ENCODE measurements at places on chromosomes 6 and 20.

GRCh38 chr6:164108092-164108491 is 693.6 kb downstream of the QKI start:
- DNase-seq = no peak

- DNase-seq = no peak
Observed at GRCh38 chr6:2426561-2427340, 181.3 kb upstream of the GMDS start.

GRCh38 chr20:34543463-34544056 is 15.0 kb upstream of the MAP1LC3A start:
- DNase-seq = no peak

DNA sequence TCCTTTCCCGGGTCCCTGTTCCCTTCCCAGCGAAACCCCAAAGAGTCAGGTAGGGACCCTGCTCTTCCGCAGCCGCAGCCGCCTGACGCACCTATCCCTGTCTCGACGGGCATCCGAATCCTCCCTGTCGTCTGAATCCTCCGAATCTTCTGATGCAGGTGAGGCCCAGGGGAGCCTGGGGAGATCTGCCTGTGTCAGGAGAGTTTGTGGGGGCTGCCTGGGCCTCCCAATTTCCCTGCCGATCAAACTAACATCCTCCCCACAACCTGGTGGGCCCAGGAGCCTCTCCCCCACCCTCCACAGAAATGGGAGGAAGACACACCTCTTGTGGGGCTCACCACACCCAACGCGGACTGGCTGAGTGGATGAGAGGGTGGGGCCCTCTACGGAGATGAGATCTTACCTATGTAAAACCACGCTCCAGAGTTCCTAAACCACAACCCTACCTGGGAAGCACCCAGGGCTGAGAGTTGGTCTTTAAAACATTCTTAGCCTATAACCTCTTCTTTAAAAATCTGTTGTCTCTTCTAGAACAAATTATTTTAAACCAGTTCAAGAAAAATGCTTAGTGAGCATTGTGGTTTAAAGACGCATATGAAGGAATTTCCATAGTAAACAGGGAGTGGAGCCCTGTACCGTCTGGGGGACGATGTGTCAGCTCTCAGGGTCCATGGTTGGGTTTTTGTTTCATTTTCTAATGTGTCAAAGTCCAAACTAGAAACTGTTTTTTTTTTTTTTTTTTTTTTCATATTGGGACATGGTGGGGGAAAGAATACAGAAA is 1.7 kb downstream of the CDC25B start:
- DNase-seq = peak; percentile 42

DNA sequence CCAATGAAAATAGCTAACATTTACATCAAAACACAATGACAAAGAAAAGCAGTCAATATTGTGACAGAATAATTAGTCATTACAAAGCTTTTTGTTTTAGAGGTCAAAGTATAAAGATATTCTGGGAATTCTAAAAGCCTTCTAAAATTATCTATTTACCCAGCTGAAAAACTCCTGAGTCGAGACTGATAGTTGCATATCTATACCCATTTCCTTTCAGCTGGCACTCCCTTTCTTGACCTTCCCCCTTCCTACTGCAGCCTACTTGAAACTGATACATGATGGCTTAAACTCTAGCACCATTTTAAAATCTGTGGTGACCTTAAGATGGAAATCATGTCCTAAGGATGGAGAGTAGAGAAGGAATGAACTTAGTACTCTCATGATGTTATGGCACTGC is 38.6 kb downstream of the LMBRD1 start:
- DNase-seq = no peak

DNA sequence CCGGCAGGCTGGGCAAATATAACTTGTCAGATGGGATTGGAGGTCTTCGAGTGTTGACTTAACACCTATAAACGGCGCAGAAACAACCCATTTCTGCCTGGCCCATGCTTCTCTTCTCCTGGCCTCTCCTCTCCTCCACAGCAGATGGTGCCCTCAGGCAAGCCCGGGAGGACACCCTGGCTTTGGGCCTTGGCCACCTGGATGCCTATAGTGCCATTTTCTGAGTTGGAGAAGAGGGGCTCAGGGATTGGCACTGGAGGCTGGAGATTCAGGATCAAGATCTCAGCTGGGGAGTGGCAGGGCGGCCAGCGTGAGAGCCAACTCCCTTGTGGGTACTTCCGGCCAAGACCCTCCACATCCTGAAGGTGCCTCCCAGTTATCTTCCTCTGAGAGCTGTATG is 211.9 kb upstream of the PMEPA1 start:
- DNase-seq = no peak

DNA sequence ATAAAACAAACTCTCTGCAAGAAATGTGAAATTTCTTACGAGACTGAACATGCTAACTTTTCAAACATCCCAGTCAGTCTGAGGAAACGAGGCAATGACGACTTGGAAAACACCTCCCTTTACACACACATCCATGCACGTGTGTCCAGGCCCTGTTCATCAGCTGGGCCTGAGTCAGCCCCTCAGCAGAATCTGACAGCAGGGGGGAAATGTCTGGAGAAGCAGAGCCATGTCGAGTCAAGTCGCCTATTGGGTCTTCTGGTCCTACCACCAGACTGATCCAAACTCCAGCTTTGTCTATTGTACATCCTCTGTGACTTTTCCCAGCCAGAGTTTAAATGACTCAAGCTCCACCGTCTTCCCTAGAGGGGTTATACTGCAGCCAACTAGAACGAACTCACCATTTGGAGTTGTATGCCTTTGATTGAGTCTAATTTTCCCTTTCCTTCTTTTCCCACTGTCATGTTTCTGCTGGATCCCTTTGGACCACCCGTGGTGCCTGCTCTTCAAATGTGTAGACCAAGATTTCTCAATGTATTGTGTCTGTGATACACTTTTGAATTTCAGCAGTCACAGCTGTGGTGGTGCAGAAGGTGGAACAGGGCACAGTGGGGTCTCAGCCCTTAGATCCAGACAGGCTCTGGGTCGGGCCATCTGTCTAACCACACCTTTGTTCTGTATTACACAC is 254.0 kb downstream of the CDC5L start:
- no peak for DNase-seq

DNA sequence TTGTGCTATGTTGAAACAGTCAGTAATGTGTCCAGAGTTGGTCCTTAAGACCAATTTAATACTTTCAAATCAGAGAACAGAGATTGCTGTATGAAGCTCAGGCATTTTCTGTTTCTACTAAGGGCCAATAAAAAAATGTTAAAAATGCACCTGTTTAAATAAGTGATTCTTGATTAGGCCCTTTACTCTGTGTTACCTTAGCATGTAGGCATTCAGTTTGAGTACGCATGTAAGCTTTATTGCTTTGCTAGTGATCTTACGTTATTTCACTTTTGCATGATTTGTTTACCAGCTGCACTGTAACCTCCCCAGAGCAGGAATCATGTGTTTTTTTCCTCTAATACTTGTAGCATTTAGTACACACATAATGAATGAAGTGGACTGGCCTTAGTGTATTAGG is 61.0 kb downstream of the AFG1L start:
- DNase-seq = no peak

DNA sequence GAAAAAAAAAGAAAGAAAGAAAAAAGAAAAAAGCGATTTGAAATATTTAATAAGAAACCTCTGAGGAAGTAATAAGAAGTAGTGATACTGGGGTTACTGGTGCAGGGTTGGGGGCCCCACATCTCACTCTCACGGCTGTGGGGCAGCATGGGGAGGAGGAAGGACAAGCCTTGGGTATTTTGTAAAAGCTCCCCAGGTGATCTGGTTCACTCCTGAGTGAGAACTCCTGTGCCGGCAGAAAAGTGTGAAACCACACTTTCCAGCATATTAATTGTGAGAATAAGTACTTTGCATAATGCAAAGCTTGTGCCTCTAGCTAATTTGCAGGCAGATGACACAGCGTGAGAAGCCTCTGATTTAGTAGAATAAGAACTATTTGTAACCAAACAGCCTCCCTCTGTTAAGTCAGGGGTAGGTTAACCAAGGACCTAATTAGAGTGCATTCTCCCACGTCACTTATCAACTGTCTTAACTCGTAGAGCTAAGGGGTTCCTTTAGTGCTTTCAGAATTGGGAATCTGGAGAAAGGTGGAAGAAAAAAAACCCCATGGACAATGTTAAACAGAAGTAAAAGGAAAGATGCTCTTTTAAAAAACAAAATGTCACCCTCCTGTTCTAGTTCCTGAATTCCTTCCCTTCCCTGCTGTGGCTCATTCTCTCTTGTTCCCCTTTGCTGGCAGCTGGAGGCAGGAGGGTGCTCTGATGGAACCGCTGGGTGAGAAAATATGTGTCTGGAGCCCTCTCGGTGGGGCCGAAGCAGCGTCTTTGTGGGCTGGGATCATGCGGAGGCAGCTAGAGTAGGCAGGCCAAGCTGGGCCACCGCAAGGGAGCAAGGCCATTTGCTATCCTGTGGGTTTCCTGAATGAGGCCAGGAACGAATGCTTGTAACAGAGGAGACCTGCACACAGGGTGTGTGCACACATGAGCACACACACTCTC is 108.7 kb downstream of the FYN start:
- peak; percentile 33 for DNase-seq

DNA sequence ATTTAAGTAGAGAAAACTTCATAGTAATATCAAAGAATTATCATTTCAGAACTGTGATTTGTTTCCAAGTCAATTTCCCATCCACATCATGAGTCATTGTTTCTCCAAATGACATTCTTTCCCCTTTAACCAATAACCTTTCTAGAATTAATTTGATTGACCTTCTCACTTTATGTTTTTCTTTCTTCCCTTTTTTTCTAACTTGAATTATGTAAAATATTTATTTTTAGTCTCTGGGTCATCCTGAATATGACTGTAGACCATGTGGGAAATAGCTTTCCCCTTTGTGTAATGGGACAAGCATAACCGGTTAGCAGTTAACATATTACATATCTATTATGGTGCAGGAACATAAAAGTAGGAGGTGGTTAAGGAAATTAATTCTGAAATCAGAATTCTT is 291.1 kb downstream of the GJA1 start:
- no peak for DNase-seq

DNA sequence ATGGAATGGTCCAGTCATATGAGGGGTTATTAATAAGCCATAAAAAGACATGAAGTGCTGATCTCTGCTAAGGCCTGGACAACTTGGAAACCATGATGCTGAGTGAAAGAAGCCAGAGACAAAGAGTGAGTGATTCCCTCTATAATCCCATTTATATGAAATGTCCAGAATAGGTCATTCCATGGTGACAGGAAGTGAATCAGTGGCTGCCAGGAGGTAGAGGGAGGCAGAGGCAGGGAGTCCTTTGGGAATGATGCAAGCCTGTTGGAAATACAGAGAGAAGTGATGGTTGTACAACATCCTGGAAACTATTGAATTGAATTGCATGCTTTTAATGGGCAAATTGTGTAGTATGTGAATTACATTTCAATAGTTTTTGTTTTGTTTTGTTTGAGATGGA is 26.4 kb downstream of the ANKRD60 start:
- no peak for DNase-seq

- no peak for DNase-seq
Observed at GRCh38 chr20:59194023-59194935, 30.7 kb downstream of the ZNF831 start.

DNA sequence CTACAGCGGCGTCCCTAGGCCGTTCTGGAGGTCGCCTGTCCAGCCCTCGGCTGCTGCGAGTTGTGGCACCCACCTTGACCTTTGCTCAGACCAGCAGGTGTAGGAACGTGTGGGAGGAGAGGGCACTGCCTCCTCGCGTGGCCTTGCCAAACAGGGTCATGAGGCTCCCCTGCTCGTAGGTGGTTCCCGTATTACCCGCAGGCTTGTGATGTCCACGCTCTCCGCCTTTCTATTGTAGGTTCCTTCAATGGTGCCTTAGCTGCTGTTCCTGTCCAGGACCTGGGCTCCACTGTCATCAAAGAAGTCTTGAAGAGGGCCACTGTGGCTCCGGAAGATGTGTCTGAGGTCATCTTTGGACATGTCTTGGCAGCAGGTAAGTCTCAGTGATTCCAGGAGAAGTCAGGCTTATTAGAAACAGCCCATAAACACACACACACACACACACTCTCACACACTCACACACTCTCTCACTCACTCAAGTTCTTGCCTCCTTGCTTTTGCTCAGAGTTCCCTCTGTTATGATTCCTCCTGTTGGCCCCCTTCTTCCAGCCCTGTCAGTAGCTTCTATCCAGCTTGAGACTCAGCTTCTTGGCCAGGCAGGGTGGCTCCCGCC is 942 bp downstream of the ACAT2 start:
- no peak for DNase-seq

DNA sequence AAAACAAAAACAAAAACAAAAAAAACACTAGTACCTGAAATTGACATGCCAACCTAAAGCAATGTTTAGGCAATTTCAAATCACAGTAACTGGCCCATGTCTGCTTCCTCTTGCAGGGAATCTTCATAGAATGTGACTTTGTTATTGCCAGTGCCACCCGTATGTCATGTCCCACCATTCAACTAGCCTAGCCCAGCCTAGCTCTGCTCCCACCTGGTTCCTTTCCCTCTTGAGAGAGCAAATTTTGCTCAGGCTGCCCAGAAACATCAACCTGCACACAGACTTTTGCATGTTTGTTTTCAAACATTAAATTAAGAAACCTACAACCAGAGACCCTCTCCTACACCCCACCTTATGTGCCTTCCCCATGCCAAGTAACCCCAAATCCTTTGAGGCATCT is 124.8 kb upstream of the SLC2A12 start:
- DNase-seq = no peak

DNA sequence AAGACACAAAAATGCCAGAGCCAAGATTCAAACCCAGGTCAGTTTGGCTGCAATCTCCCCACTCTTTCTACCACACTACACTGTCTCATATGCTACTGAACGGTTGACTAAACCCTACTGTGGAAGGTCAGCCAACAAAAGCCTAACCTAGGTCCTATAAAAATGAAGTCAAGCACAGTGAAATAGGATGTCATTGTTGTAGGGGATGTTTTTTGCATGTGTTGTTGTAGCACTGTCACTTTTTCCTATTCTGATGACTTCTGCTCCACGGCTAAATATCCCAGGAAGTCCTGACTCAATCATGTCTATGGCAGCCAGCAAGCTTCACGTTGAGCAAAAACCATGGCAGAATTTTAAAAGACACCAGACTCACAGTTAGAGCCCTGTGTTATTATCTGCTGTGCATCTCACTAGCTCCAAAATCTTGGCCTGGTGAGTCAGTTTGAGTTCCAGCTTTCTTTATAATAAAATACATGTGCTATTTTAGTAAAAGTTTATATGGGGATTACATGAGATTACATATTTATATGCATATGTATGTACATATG is 322.1 kb upstream of the NT5E start:
- DNase-seq = no peak

GRCh38 chr6:163352011-163352685 is 62.4 kb upstream of the QKI start:
- no peak for DNase-seq

- DNase-seq = no peak
Observed at GRCh38 chr6:148037496-148037895, 305.1 kb upstream of the SASH1 start.

DNA sequence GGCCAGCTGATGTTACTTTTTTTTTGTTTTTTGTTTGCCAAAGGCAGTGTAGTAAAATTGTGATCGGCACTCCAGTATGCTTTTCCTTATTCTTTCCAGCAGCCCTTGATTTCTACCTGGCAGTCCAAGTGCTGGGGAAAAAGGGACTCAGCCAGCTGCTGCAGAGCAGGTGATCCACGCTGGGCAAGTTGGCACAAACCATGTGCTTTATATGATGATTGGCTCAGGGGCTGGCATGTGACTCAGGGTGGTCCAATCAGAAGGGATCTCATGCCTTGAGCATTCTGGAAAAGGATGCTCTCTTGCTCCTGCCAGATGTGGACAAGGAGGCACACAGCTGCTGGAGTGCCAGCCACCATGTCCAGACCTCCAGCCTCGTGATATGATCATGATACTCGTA is 54.5 kb downstream of the SULF2 start:
- DNase-seq = no peak
